ENCODE measurements at places on chromosomes 3 and 15. TPM values are rescaled to one million over a fixed set of nuclear protein-coding genes. Genes with fewer than 3 reads are reported as not detected.

Gene KLHL40
- 3.5 TPM for total RNA-seq

Gene NME9
- 0.16 TPM for total RNA-seq

Gene ANKUB1
- not detected for total RNA-seq

Gene FBXL22
- total RNA-seq: 26.2 TPM

Gene CAPN3
- 8.6 TPM for total RNA-seq

Gene RPL29
- 623 TPM for total RNA-seq

Gene ATP13A4
- total RNA-seq: 7.7 TPM

Gene IL16
- 10.6 TPM for total RNA-seq

Gene INSYN1
- 7.3 TPM for total RNA-seq

Gene ARNT2
- total RNA-seq: 9.7 TPM

Gene CCR8
- not detected for total RNA-seq

Gene ADAMTS17
- 10.7 TPM for total RNA-seq

Gene TEX55
- total RNA-seq: not detected

Gene PLA2G4E
- total RNA-seq: not detected

Gene COL8A1
- 21.1 TPM for total RNA-seq

Gene CCDC39
- not detected for total RNA-seq

Gene ACVR2B
- 11.7 TPM for total RNA-seq

Gene ZBTB20
- 99.9 TPM for total RNA-seq

Gene BRPF1
- 11.0 TPM for total RNA-seq

Gene HYAL3
- 2.9 TPM for total RNA-seq

Gene TMEM207
- not detected for total RNA-seq

Gene BFSP2
- total RNA-seq: not detected

Gene SLC12A1
- total RNA-seq: not detected

Gene RARB
- total RNA-seq: 70.7 TPM

Gene VIPR1
- total RNA-seq: 5.2 TPM

Gene MITF
- 13.6 TPM for total RNA-seq

Gene CLDN16
- 0.37 TPM for total RNA-seq

Gene AGBL1
- total RNA-seq: 1.5 TPM

Gene AHSG
- total RNA-seq: 0.26 TPM

Gene GPR160
- 25.9 TPM for total RNA-seq

Gene ROBO1
- 67.0 TPM for total RNA-seq

Gene SCAP
- total RNA-seq: 44.5 TPM

Gene MESP2
- total RNA-seq: not detected

Gene CTDSPL
- total RNA-seq: 58.2 TPM

Gene C3orf20
- 0.26 TPM for total RNA-seq

Gene ACOX2
- 28.8 TPM for total RNA-seq

Gene KLHL6
- total RNA-seq: 1.7 TPM

Gene NANOGP8
- 0.53 TPM for total RNA-seq

Gene DHFR2
- 9.5 TPM for total RNA-seq

Gene CCDC191
- 7.1 TPM for total RNA-seq

Gene MKRN3
- total RNA-seq: 0.95 TPM

Data from urinary bladder (tissue), 4 donors.